ENCODE measurements at places on chromosomes 7 and 10.

DNA sequence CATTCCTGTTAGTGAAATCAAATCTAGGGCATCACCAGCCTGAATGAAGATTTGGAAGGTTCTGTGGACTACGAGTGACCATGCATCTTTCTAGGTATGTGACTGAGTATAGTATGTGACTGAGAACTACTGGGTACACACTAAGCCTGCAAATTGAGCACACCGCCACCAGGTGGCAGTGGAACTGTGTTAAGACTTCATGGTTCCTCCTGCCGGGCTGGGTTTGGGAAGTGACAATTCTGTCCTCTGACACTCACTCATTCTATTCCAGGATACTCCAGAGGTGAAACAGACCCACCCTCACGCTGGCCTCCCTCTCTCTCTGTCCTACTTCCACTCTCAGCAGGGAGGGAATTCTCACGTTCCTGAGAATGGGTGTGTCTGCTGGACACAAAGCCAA lies 84.0 kb upstream of the TMEM248 start:
- peak; percentile 61 for DNase-seq

- no peak for DNase-seq
These were observed 58.0 kb downstream of the DLG5 start for GRCh38 chr10:77868523-77868922.

DNA sequence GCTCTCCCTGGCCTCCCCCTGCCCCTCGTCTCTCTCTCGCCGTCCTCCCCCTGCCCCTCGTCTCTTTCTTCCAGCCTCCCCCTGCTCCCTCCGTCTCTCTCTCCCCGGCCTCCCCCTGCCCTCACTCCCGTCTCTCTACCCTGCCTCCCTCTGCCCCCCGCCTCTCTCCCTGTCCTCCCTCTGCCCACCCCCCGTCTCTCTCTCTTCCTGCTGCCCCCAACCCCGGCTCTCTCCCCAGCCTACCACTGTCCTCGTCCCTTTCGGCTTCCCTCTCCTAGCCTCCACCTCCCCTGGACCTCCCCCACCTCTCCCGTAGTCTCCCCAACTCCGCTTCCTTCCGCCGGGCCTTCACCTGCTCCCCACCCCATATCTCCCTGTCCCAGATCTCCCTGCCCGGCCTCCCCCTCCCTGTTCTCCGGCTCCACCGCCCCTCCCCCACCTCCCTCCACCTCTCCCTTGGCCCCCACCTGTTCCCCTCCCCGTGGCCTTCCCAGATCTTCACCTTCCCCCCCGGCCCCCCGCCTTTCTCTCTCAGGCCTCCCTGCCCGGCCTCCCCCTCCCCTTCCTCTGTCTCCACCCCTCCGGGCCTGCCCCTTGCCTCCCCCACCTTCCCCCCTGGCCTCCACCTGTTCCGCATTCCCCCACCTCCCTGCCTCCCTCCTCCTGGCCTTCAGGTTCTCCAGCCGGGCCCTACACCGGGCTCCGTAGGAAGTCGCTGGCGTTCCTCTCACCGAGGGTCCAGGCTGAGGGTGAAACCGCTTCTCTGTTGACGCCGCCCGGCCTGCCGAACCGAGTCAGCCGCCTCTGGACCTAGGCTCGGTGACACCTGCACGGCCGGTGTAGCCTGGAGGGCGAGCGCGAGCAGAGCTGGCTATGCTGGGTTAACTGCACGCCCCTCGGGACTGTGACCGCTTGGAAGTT lies 1.2 kb downstream of the GET4 start:
- DNase-seq, result peak; percentile 32

DNA sequence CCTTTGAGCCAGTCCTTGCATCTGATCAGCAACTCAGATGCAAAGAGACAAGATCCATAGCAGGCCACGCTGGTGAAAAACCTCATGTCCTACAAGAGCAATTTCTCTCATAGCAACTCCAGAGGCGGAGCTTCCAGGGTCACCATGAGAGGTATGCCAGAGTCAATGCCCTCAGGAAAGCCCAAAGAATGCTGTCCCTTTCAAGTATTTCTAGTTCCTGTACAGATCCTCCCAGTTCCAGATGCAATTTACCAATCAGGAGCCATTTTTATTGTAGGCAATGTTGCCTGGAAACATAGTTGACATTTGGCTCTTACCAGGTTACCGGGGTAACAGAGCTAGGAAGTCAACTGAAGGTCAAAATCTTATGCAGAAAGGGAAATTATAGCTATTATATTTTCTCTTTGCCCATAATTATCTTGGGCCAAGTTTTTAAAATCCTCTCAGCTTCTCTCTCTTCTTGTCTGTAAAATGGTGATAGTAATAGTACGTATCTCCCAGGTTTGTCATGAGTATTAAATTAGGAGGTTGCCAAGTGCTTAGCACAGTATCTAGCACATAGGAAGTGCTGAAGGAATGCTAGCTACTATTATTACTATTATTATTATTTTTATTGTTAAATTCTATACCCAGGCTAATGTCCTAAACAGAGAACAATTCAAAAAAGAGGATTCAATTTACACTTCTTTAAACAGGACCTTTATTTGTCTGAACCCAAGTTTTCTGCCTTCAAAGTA lies 46.3 kb upstream of the TM9SF3 start:
- DNase-seq, result no peak

- DNase-seq, result no peak
These were observed 72.7 kb downstream of the SEM1 start for GRCh38 chr7:96636979-96637378.
